Activated T-helper 1 cell treated with anti-CD3 and anti-CD28 coated beads, Interleukin-2, amount 50 U/mL, for 16 hours (primary cell): ENCODE measurements at places on chromosomes 1 and 21.

GRCh38 chr1:159835356-159835755 lies 8.7 kb downstream of the SLAMF8 start:
- DNase-seq, result no peak

- DNase-seq, result no peak
Observed at GRCh38 chr1:19220991-19221390, 10.9 kb upstream of the UBR4 start.

DNA sequence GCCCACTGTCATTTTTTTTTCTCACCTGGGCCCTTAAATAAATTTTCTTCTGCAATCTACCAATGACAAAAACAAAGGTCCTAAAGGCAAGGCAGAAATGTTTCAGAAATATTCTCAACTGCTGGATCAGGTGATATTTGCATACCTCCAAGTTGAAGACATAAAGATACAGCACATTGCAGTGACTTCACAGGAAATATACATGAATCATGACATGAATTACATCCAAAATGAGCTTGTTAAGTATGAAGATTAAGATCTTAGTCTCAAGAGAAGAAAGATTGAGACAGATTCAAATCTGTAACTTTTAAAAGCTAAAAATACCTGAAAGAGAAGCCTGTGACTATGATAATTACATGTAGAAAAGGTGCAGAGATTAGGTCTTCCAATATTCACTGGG lies 207.8 kb downstream of the SIPA1L2 start:
- no peak for DNase-seq

DNA sequence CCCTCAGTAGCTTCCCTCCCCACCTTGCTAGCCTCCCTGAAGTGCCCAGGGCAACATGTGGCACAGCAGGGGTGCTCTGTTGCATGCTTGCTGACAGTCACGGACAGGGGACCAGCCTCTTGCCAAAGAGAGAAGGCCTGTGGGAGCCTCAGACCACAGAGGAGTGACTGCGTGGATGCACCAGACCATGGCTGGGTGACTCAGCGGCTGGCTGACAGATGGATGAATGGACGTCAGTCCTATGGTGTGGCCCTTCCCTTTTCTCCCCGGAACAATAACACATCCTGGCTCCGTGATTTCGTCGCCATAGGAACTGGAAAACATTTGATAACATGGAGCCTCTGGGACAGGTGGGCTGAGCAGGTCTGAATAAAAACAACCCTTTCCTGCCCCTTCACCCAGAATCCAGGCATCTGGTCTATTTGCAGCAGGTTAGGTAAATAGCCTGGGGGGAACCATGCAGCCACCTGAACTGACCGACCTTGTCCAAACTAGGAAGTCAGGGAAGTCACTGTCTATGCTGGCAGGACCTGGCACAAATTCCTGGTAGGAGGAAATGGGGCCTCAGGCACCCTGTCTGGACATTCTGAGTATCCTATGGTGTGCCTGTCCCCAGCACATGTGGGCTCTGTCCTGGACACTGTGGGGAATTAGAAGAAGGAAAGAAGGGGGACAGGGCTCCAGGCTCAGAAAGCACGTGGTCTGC lies 53.3 kb downstream of the NENF start:
- no peak for DNase-seq

DNA sequence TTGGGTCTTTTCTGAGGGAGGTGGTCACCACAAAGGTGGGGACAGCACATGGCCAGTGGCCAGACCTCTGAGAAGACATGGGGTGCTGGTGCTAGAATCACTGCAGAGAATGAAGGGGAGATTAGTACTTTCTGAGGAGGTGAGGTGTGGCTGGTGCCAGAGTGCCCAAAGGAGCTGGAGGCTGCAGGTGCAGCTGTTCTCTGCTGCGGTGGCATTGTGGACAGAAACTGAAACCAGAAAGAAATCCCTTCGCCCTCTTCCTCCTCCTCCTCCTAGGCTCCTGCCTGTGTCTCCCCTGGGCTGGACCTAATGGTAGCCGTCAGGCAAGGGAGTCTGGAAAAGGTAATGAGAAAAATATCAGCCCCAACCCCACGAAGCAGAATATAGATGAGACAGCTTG lies 261.7 kb downstream of the TM2D1 start:
- DNase-seq, result no peak

DNA sequence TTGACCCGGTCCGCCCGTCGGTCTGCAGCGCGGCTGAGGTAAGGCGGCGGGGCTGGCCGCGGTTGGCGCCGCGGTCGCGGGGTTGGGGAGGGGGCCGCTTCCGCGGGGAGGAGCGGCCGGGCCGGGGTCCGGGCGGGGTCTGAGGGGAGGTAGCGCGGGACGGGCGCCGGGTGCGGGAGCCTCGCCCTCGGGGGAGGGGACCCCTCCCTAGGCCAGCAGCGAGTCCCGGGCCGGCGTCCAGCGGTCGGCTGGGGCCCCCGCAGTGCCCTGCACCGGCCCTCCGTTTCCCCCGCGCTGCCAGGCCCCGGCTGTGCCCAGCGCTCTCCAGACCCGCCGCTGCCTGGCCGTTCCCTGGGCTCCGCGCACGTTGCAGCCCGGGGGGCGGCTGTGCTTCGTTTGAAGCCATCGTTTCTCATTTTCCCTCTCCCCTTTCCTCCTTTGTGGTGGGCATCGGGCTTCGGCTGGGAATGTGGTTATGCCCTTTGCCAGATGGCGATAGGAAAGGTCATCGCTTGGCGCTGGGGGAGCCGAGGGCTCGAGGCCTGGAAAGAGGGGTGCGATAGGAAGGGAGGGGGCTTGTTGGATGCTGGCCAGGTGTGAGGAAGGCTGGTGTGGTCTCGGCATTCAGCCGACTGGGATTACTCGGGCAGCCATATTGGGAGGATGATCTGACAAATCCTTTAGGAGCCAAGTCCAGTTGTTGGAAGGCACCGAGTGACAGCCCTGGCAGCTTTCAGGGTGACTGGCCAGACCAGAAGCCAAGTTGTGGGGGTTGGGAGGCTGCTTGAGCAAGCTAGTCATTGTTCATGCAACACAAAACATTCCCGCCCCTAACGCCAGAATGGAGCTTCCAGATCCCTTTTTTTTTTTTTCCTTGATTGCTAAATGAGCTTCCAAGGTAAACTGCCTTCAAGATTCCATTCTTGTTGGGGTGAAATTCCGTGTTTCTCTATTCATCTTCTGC lies 753 bp downstream of the KIF1B start:
- no peak for DNase-seq

DNA sequence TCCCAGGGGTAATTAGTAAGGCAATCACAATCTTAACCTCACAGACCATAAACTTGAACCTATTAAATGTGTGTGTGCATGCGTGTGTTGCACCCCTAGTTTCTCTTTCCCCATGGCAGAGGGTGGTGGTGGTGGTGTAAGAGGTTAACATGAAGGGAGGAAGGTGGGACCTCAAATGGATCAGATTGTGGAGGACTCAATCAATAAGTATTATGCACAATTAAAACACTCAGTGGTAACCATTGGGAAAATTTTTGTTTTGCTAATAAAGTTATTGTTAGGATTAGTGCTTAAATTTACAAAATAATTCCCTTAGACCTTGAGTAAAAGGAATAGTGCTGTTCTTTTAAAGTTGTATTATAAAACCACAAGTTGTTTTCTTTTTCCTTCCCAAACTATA lies 283.0 kb downstream of the OLFM3 start:
- DNase-seq, result no peak

GRCh38 chr1:11670747-11671146 lies 6.7 kb downstream of the FBXO6 start:
- DNase-seq, result no peak

DNA sequence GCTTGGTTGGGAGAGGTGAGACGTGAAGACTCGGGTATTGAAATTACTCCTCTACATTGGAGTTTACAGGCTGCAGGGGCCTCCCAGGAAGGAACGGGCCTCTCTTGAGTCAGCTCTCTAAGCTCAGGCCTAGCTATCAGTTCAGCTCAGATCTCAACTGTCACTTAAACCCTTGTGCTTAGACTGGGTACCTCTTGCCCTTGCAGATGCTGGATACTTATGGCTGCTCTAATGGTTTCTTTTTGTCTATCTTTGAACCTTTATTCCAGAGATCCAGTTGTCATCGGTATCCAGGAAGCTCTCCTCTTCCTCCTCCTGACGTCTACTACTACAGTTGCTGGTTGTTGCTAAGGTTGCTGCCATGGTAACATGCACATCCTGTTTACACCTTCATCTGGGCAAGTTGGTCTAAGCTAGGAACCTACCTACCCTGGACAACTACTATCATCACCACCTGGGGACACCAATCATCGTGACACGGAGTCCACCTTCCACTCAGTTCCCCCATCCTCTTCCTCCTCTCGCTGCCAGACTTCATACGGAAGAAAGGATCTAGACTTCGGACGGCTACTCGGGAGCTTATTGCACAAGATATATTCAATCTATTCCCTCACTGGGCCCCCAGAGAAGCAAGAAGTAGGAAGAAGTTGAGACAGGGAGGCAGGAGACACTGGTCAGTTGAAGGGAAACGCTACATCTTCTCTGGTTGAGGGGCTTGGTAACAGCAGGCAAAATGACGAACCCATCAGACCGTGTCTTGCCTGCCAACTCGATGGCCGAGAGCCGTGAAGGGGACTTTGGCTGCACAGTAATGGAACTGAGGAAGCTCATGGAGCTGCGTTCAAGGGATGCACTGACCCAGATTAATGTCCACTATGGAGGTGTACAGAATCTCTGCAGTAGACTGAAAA lies 56.1 kb downstream of the ATP2B4 start:
- peak; percentile 10 for DNase-seq

DNA sequence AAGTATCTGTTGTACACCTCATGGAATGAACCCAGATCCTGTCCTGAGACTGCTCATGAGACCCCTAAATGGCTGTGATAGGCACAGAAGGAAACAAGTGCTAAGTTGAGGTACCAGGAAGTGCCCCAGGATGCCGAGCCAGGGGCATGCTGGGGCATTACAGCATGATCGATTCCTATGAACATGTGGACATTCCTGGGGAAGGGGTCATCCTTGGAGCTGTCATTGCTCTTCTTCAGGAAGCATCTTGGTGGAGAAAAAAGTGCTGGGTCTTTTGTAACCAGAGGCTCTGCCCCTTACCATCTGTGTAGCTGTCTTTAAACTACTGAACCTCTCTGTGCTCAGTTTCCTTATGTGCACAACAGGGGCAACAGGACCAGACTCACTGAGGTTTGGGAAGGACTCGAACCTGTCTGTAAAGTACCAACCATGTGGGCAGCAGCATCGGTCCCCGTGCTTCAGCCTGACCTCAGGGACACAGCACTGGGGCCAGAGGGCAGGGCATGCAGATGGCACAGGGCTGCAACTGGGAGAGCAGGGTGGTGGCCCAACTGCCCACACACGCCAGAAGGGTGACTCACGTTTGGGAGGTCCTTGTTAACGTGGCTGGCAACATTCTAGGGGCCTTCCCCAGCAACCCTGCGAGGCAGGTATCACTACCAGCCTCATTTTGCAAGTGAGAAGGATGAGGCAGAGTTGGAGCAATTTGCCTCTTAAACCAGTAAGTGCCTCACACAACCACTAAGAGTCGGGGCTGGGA lies 142.3 kb upstream of the EDN2 start:
- peak; percentile 12 for DNase-seq

DNA sequence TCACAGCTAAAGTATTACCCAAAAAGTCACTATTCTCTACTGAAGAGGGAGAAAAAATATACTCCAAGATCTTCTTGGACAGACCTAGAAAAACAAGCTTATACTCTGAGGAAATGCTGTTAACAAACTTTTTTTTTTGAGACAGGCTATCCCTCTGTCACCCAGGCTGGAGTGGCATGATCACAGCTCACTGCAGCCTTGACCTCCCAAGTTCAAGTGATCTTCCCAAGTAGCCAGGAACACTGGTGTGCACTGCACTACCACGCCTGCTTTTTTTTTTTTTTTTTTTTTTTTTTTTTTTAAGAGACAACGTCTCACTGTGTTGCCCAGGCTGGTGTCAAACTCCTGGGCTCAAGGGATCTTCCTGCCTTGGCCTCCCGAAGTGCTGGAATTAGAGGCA lies 17.3 kb downstream of the GLRX2 start:
- DNase-seq, result no peak

GRCh38 chr1:48232722-48233121 lies 10.2 kb downstream of the SLC5A9 start:
- DNase-seq, result no peak

DNA sequence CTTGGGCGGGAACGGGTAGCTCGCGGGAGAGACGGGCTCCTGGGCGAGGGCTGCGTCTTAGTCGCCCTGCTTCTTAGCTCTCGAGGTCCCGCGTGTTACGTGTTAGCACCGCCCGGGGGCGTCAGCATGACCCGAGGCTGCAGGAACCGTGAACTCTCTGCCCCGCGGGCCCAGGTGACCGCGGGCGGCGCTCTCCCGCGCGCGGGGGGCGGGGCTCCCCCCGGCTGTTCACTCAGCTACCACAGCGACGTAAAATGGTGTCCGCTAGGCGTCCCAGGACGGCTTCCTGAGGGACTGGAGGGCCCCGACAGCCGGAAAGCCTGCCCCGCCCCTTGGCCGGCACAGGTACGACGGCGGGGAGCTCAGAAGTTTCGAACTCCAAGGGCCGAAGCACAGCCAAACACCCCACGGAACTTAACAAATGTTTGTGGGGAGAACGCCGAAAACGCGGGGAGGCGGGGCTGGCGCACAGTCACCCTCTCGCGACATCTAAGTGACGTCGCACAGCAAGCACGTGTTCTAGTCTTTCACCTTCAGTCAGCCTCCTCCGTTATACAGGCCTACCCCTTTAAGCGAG lies 780 bp upstream of the RBM15 start:
- DNase-seq, result peak; percentile 86

DNA sequence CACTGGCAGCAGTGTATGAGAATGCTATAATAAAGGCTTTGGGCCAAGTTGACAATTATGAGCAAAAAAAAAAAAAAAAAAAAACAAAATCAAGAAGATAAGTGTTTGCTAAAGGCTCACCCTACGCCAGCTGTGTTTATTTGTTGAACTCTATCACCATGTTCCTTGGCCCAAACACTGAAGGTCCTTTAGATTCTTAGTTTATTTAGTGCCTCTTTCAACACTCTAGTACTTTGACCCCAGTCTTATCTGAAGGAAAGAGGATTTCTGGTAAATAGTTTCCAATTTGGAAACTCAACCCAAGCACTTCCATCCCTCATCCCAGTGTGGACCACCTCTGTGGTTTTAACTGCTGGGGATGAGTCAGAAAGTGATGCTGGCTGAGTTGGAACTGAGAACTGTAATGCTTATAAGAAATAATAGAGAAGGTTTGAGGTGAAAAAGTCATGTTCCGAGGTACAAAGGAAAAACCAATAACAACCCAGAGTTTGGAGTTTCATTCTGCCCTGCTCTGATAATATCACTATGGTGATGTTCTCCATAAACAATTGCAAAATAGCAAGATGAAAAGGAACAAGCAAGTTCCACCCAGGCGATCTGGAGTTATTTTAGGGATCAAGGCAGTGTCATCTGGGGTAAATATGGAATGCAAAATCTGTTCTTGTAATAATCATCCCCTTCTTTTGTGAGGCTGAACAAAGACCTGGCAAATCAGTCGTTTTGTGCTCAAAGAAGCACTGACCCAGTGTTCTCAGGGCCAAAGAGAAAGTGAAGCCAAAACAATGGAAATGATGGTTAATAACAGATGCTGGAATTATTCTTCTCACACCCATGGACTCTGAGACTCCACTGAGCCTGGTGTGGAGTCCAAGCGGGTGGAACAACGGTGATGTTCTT lies 19.7 kb upstream of the CAPZB start:
- DNase-seq, result no peak

DNA sequence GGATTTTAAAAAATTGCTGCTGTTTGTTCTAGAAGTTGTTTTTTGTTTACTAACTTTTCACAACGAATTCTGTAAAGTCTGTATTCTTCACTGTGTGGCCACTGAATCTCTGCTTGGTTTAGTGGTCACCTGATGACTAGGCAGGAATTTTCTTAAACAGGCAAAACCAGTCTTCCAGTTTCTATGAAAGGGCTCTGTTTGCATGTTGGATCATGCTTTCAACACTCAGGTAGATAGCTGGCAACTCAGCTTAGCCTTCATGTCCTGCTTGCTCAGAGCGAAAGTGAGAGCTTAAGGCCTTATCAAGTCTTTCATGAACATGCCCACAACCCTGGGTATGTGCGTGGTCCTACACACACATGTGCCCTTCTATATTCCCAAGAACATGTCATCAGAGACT lies 52.4 kb upstream of the CCDC190 start:
- no peak for DNase-seq
